ENCODE measurements at places on chromosomes 13 and 19. TPM values are rescaled to one million over a fixed set of nuclear protein-coding genes. Genes with fewer than 3 reads are reported as not detected.

SAFB gene
- total RNA-seq: 60.4 TPM

DKKL1 gene
- not detected for total RNA-seq

RFPL4A gene
- total RNA-seq: not detected

ZNF560 gene
- 2.8 TPM for total RNA-seq

ZNF587B gene
- total RNA-seq: 21.0 TPM

ZNF613 gene
- 6.1 TPM for total RNA-seq

GJB2 gene
- total RNA-seq: 2.4 TPM

NR1H2 gene
- total RNA-seq: 82.1 TPM

LSR gene
- 0.22 TPM for total RNA-seq

EXOC3L2 gene
- total RNA-seq: under 0.01 TPM
